Cardiac septum (tissue), 1 donor: ENCODE measurements at places on chromosomes 1 and 21. TPM values are rescaled to one million over a fixed set of nuclear protein-coding genes. Genes with fewer than 3 reads are reported as not detected.

The SSBP3 gene
- 45.4 TPM for total RNA-seq

GRCh38 chr1:85756864-85757263, 48.6 kb upstream of the ZNHIT6 start:
- no peak for DNase-seq

DNA sequence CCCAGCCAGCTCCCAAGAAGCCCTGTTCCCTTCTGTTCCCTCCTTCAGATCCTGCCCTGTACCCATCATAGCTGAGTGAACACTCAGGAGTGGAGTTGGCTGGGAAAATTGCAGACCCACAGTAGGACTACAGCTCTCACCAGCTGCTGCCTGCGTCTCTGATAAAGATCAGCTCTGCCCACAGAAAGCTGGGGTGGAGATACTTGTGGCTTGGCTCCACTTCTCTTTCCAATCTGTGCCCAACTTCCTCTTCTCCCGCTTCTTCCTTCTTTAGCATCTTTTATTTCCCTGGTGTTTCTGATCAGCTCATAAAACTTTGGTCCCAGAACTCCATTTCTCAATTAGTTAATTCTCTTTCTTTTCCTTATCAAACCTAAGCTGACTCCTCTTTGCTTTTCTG, 5.5 kb upstream of the CD1A start:
- no peak for DNase-seq

DNA sequence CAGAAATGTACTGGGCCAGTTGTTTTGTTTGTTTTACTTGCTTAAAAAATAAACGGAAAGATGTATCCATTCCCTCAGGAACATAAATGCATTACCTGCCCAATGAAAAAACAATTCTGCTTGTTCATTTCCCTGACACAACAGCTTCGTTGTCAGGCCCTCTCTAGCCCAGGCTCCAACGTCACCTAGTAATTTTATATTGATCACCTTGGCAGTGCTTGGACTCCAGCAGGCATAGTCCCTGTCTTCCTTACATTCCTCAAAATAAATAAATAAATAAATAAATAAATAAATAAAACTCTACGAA, 1.2 kb downstream of the CEP170 start:
- no peak for DNase-seq

GRCh38 chr1:152513081-152513480, 1.2 kb upstream of the CRCT1 start:
- DNase-seq = no peak
